ENCODE measurements at places on chromosomes 7 and 10. TPM values are rescaled to one million over a fixed set of nuclear protein-coding genes. Genes with fewer than 3 reads are reported as not detected.

The GPR15LG gene
- total RNA-seq = not detected

The SPDYE1 gene
- total RNA-seq = not detected

The UPK3B gene
- 49.5 TPM for total RNA-seq

The CTAGE4 gene
- 3.1 TPM for total RNA-seq

The POLR2J2 gene
- 10.3 TPM for total RNA-seq

The PDK4 gene
- 1.1 TPM for total RNA-seq

The AKR1C8 gene
- total RNA-seq = not detected

The HYAL4 gene
- total RNA-seq = not detected

The BHLHA15 gene
- total RNA-seq = 1.0 TPM

The GRID2IP gene
- 1.4 TPM for total RNA-seq

The PTPRN2 gene
- total RNA-seq = 2.1 TPM

The ZSWIM8 gene
- total RNA-seq = 121 TPM

The NKX2-3 gene
- total RNA-seq = not detected

The CYP2C19 gene
- not detected for total RNA-seq

The TMEM26 gene
- total RNA-seq = 3.9 TPM

The FRAT1 gene
- total RNA-seq = 2.4 TPM

The ASZ1 gene
- not detected for total RNA-seq

The SLC26A4 gene
- 0.14 TPM for total RNA-seq

The SCIN gene
- 3.9 TPM for total RNA-seq

The MYL7 gene
- 12.5 TPM for total RNA-seq

The CPA2 gene
- total RNA-seq = 0.73 TPM

The GIMAP8 gene
- total RNA-seq = not detected

The TFR2 gene
- 0.38 TPM for total RNA-seq

The CALML5 gene
- total RNA-seq = not detected

The LIPF gene
- total RNA-seq = not detected

The TMEM270 gene
- total RNA-seq = not detected

The UCMA gene
- not detected for total RNA-seq

The SPDYE16 gene
- 0.34 TPM for total RNA-seq

The WDR91 gene
- total RNA-seq = 15.0 TPM

The PRF1 gene
- total RNA-seq = 0.13 TPM

The ANKRD30A gene
- total RNA-seq = not detected

The KCP gene
- total RNA-seq = 22.5 TPM

The TEX36 gene
- not detected for total RNA-seq

The AS3MT gene
- 12.8 TPM for total RNA-seq

The ASIC3 gene
- 7.9 TPM for total RNA-seq

The GNG11 gene
- total RNA-seq = 5.8 TPM

The CYP2W1 gene
- total RNA-seq = 5.6 TPM

The NME8 gene
- 0.86 TPM for total RNA-seq

The AKR1B15 gene
- total RNA-seq = 1.7 TPM

The GPRIN2 gene
- 20.3 TPM for total RNA-seq

The HK1 gene
- 61.8 TPM for total RNA-seq

The CFAP69 gene
- total RNA-seq = 4.8 TPM

The LIPJ gene
- total RNA-seq = 0.47 TPM

The CCL24 gene
- not detected for total RNA-seq

The TFEC gene
- total RNA-seq = 0.49 TPM

The RNF32 gene
- total RNA-seq = 1.5 TPM

Data from mesothelial cell of epicardium (in vitro differentiated cells).